Spleen (tissue), 13 donors: ENCODE measurements at places on chromosomes 13 and 19. TPM values are rescaled to one million over a fixed set of nuclear protein-coding genes. Genes with fewer than 3 reads are reported as not detected.

ZNF99 gene
- total RNA-seq = 0.30 TPM

HSD11B1L gene
- 2.6 TPM for total RNA-seq

PDX1 gene
- not detected for total RNA-seq

IGFL1 gene
- not detected for total RNA-seq

NCR1 gene
- 10.7 TPM for total RNA-seq

LGI4 gene
- total RNA-seq = 0.70 TPM

ZNF208 gene
- total RNA-seq = 8.5 TPM

ZNF560 gene
- total RNA-seq = 0.19 TPM

GRCh38 chr13:53513226-53513625 is 484.6 kb downstream of the OLFM4 start:
- no peak overlapping the region for H3K4me3 ChIP-seq
- H3K36me3 ChIP-seq = no peaks in the 10 kb centered on the region
- no peak overlapping the region for H3K27ac ChIP-seq
- DNase-seq = no peak
- H3K4me1 ChIP-seq = no peaks in the 10 kb centered on the region

GRCh38 chr19:38412491-38412890 is 9.6 kb downstream of the FAM98C start:
- no peak overlapping the region for H3K27ac ChIP-seq
- no peak for DNase-seq
- peaks cover 4% of the 10 kb centered on the region for H3K4me1 ChIP-seq

GRCh38 chr19:41821003-41821735 is 23.3 kb downstream of the LYPD4 start:
- H3K4me1 ChIP-seq = peaks cover 7% of the 10 kb centered on the region
- no peaks in the 10 kb centered on the region for H3K36me3 ChIP-seq
- H3K27me3 ChIP-seq = peaks cover 20% of the 10 kb centered on the region
- no peak overlapping the region for H3K4me3 ChIP-seq

DNA sequence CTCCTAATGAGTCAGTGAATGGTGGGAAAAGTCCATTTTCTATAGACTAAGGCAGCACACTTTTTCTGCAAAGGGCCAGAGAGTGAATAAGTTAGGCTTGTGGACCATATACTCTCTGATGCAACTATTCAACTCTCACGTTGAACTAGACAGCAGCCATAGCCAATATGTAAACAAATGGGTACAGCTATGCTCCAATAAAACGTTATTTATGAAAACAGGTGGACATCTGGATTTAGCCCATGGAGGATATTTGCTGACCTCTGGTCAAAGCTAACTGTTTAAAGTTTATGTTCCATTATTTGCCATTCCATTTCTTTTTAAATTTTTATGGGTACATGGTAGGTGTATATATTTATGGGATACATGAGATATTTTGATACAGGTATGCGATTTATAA is 4.7 kb upstream of the CCDC169 start:
- H3K4me3 ChIP-seq = no peak overlapping the region
- no peak overlapping the region for H3K27ac ChIP-seq
- H3K4me1 ChIP-seq = peaks cover 9% of the 10 kb centered on the region
- peaks cover 11% of the 10 kb centered on the region for H3K36me3 ChIP-seq
- H3K27me3 ChIP-seq = no peaks in the 10 kb centered on the region

DNA sequence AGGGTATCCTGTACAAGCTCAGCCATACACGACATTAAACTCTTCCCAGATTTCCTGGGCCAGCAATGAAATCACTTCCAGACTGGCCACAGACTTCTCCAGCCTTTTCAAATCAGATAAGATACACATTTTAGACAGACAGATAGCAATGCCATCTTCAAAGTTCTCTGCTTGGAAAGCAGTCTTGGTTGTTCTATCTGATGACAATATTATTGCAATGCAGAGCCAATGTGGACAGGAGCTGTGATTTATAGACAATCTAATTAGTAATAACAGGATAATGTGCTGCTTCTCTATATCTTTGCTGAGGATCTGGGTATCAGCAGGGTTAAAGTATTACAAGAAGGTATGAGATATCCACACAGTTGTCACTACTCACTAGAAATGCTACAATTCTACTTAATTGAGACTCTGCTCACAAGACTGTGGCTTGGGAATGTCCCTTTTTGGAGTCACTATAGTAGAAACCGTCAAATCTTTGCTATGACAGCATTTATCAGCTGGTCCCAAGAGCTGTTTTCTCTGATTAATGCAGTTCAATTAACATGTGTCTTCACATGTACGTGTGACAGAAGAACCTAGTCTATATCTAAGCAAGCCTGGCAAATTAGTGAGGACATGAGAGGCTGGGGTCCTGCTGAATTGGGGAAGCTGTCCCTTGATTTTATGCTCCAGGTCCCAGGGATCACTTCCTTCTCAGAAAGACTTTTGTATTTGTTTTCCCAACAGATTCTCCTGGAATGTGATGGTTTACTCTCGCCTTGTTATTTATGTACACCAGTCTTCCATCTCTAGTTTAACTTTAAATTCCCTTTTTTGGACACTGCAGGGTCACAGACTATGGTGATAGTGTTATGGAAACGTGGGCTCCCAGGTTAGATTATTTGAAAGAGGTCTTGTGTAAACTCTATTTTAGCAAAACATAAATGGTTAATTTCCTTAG is 68.8 kb downstream of the COL4A1 start:
- no peak for DNase-seq
- H3K27ac ChIP-seq = no peak overlapping the region
- no peaks in the 10 kb centered on the region for H3K36me3 ChIP-seq
- no peak overlapping the region for H3K4me3 ChIP-seq

GRCh38 chr13:74424455-74424854 is 290.3 kb upstream of the KLF12 start:
- H3K27ac ChIP-seq = no peak overlapping the region
- no peak overlapping the region for H3K4me3 ChIP-seq
- no peaks in the 10 kb centered on the region for H3K36me3 ChIP-seq
- H3K4me1 ChIP-seq = no peaks in the 10 kb centered on the region
- DNase-seq = no peak

- no peak for DNase-seq
- H3K36me3 ChIP-seq = no peaks in the 10 kb centered on the region
- H3K4me1 ChIP-seq = no peaks in the 10 kb centered on the region
- H3K27me3 ChIP-seq = no peaks in the 10 kb centered on the region
These were observed 2474.2 kb downstream of the PCDH9 start for GRCh38 chr13:64755961-64756360.

DNA sequence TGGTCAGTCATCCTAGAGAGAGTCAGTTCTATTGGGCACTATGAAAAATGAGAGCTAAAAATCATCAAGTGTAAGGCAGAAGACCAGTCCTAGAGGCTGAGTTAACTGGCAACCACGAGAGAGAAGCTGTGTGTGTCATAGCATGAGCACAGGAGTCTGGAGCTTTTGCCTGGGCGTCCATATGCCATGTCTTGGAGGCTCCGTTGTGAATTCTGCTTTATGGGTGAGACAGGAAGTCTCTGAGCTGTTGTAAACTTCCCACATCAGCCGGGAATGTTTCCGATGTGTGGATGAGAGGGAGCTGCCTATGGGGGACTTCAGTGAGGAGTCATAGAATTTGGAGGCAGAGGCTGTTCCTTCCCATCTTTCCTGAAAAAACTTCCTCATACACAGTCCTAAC is 120.0 kb downstream of the ITGBL1 start:
- H3K27me3 ChIP-seq = no peaks in the 10 kb centered on the region
- H3K36me3 ChIP-seq = no peaks in the 10 kb centered on the region
- no peaks in the 10 kb centered on the region for H3K4me1 ChIP-seq
- H3K27ac ChIP-seq = no peak overlapping the region
- no peak for DNase-seq

DNA sequence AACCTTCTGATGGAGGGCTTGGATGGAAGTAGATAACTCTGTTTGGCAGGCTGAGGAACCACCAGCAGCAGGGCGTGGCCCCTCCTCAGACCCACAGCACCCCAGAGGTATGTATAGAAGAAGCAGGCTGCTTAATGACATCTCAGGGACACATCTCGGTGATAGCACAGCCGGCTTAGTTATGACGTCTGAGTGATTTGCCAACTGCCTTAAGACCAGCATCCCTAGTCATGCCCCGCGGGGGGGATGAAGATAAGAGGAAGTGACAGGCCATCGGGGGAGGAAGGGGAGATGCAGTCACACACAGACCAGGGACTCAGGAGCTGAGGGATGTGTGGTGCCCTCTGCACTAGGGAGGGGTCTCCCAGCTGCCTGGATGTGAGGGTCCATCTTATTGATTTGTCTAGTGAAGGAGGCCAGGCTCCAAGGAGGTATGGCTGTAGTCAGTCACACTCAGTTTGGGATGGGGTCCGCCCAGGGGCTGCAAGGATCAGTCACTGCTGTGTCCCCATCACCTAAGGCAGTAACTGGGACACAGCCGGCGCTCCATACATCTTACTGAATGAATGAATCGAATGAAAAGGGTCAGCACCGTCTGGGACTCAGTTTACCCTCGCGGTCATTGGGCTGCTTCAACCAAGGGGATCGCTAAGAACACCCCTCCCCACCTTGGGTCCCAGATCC is 19.2 kb upstream of the ERCC1 start:
- peaks cover 47% of the 10 kb centered on the region for H3K4me1 ChIP-seq
- peak overlapping the region; percentile 89 for H3K27ac ChIP-seq
- no peaks in the 10 kb centered on the region for H3K27me3 ChIP-seq
- no peaks in the 10 kb centered on the region for H3K36me3 ChIP-seq
- H3K4me3 ChIP-seq = peak overlapping the region; percentile 61

DNA sequence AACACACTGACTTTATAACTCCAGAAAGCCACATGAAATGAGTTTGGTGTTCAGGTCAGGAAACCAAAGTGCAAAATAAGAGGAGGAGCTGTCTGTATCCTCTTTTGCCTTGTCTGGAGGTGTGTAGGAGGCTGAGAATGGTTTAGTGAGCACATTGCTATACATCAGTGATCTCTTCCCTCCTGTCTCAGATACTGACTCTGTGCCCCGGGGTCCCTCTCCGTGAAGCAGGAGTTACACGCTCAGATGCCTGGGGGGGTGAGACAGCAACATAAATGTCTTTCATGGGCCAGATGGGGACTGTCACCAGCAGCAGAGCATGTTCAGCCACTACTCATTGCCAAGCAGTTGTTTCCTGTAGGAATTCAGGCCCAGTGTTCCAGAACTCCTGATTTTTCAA is 285.4 kb downstream of the ATP8A2 start:
- H3K27me3 ChIP-seq = no peaks in the 10 kb centered on the region
- no peaks in the 10 kb centered on the region for H3K36me3 ChIP-seq
- no peaks in the 10 kb centered on the region for H3K4me1 ChIP-seq
- DNase-seq = no peak

DNA sequence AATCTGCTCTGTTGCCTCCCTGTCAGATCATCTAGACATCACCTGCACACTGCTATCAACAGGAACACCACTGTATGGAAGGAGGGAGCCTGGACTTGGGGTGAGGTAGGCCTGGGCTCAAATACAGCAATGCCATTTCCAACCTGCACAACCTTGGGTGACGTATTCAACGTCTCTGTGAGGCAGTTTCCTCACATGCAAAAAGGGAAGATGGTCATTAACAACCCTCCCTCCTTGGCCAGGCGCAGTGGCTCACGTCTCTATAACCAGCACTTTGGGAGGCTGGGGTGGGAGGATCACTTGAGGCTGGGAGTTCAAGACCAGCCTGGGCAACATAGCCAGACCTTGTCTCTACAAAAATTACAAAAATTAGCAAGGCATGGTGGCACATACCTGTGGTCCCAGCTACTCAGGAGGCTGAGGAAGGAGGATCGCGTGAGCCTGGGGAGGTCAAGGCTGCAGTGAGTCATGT is 13.1 kb downstream of the XRCC1 start:
- H3K27me3 ChIP-seq = no peaks in the 10 kb centered on the region
- H3K4me1 ChIP-seq = peaks cover 63% of the 10 kb centered on the region
- H3K4me3 ChIP-seq = no peak overlapping the region
- H3K36me3 ChIP-seq = no peaks in the 10 kb centered on the region
- DNase-seq = no peak
- peak overlapping the region; percentile 89 for H3K27ac ChIP-seq

- H3K27me3 ChIP-seq = no peaks in the 10 kb centered on the region
- DNase-seq = no peak
- no peak overlapping the region for H3K27ac ChIP-seq
- H3K4me3 ChIP-seq = no peak overlapping the region
- no peaks in the 10 kb centered on the region for H3K36me3 ChIP-seq
- peaks cover 5% of the 10 kb centered on the region for H3K4me1 ChIP-seq
These were observed 133.0 kb downstream of the SIPA1L3 start for GRCh38 chr19:38039966-38040365.

GRCh38 chr19:33604651-33605050 is 17.1 kb upstream of the CHST8 start:
- DNase-seq = no peak
- H3K4me1 ChIP-seq = no peaks in the 10 kb centered on the region
- no peak overlapping the region for H3K27ac ChIP-seq
- H3K36me3 ChIP-seq = no peaks in the 10 kb centered on the region

DNA sequence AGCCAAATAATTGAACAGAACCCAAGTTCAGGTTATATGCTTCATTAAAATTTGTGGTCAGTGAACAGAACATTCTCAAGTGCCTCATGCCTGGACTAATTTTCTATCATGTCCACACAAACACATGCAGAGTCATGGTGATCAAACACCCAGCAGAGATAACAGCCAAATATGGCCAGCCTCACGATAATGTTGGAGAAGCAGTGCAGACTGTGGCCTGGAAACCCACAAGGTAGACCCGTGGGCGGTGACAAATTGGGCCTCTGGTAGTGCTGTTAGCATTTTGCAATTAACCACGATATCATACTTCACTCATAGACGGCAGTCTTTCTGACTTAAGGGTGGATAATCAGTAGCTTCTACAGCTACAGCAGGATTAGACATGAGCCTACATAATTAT is 35.0 kb upstream of the VWA8 start:
- H3K36me3 ChIP-seq = no peaks in the 10 kb centered on the region
- H3K27me3 ChIP-seq = no peaks in the 10 kb centered on the region
- H3K27ac ChIP-seq = no peak overlapping the region
- no peak overlapping the region for H3K4me3 ChIP-seq

DNA sequence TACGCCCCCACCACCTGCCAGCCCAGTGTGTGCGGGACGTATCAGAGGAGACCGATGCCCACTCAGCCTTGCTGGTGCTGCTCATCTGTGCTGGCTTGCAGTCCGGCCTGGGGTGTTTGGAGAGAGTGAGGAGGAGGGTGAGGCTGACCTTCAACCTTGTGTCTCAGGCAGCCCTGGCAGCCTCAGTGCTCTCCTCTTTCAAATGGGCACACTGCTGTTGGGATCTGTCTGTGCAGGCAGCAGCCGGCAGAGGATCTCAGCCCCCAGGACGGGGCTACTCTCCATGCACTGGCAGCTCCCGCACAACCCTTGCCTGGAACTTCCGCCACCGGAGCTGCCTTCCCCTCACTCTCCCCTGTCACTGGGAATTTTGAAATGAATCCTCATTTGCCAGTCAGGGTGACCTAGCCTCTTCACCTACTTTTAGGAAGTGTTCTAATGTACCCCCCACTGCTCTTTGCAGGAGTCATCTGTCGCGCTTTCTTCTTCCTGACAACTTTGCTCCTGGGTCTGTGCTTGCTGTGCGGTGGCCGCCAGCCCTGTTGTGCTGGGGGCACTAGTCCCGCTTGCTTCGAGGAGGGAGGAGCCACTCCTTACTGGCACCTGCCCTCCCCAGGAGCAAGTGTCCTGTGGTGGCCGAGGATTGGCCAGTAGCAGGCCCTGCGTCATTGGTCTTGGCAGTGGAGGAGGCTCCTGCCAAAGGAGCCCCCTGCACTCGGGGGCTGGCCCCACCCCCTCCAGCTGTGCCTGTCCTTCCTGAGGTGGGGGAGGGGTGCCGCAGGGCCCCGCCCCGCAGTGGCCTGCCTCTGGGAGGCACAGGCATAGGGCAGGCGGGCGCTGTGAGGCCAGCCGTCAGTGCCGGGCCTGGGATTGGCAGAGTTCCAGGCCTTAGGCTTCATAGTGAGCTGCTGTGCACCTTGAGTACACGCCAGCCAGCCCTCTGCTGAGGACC is 53.4 kb downstream of the TSSK6 start:
- peak overlapping the region; percentile 2 for H3K4me3 ChIP-seq
- peak; percentile 89 for DNase-seq
- H3K27ac ChIP-seq = peak overlapping the region; percentile 97
- H3K36me3 ChIP-seq = peaks cover 22% of the 10 kb centered on the region
- no peaks in the 10 kb centered on the region for H3K27me3 ChIP-seq
